Muscle of arm (tissue), 14 donors: ENCODE measurements at places on chromosomes 3 and 15. TPM values are rescaled to one million over a fixed set of nuclear protein-coding genes. Genes with fewer than 3 reads are reported as not detected.

RTP1 gene
- polyA plus RNA-seq: 0.08 TPM

LSMEM2 gene
- 8.2 TPM for polyA plus RNA-seq

GRCh38 chr3:110093812-110094401 is 756.6 kb upstream of the DPPA4 start:
- DNase-seq: no peak

DNA sequence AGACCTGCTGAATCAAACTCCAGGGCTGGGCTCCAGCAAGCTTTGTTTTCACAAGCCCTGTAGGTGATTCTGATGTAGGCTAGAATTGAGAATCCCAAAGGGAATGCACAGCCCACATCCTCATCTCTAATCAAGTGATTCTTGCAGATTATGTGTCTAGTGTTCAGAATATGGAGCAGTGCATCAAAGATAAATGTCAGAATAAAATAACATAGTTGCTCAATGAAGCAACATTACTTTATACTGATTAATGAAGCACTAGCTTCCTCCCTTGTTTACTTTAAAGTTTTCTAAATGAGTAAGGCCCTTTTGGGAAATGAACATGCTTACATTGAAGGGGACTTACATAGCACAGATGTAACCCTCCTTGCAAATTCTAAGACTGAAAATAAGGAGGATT is 39.2 kb downstream of the NUP210 start:
- no peak for DNase-seq
